Smooth muscle cell of the umbilical artery (primary cell): ENCODE measurements at places on chromosomes 4 and X. TPM values are rescaled to one million over a fixed set of nuclear protein-coding genes. Genes with fewer than 3 reads are reported as not detected.

CDX4 gene
- total RNA-seq: not detected in 2 replicates

CTAG1B gene
- not detected in 2 replicates for total RNA-seq

FGF13 gene
- total RNA-seq: not detected in 2 replicates

FRMD7 gene
- under 0.01 and 0.05 TPM in 2 replicates for total RNA-seq

ETFDH gene
- 17.9 and 26.4 TPM in 2 replicates for total RNA-seq

MAGEC2 gene
- total RNA-seq: not detected in 2 replicates

CXorf49 gene
- total RNA-seq: not detected in 2 replicates

MTCP1 gene
- total RNA-seq: 0.30 and 3.1 TPM in 2 replicates
